LHCN-M2 (cell line): ENCODE measurements at places on chromosomes 12 and 14. TPM values are rescaled to one million over a fixed set of nuclear protein-coding genes. Genes with fewer than 3 reads are reported as not detected.

The TOMM20L gene
- total RNA-seq = not detected in 2 replicates

The OR10A7 gene
- not detected in 2 replicates for total RNA-seq

The B3GNT4 gene
- 0.06 TPM in 1 of 2 replicates, not detected in the other for total RNA-seq

- DNase-seq = peak; percentile 99
These were observed 48.2 kb upstream of the ATP2B1 start for GRCh38 chr12:89756585-89757398.

The LGMN gene
- 3.3 and 3.8 TPM in 2 replicates for total RNA-seq

DNA sequence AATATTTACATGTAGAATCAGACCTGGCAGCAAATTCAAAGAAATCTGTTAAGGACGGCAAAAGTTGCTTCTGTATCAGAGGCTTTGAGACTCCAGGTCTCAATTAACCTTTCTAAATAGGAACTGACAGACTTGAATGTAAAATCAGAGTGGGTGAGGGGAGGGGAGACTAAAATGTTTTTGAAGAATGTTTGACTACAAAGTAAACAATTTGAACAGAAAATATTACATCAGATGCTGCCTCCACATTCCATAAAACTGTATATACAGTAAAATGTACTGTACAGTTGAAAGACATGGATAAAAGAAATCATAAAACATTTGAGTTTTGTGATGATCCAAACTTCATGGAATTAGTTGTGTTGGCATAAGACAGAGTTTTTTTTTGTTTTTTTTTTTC lies 49.5 kb upstream of the POC1B start:
- no peak for DNase-seq

GRCh38 chr12:54419088-54419887 lies at the start of gene ITGA5:
ITGA5 (minus strand) TSS chr12:54419266; CDS start chr12:54419198, 68 bp downstream.
- peak; percentile 77 for DNase-seq

The FAM222A gene
- total RNA-seq = 1.2 and 1.7 TPM in 2 replicates

GRCh38 chr12:59298296-59298695 lies 297.5 kb upstream of the SLC16A7 start:
- DNase-seq = no peak

DNA sequence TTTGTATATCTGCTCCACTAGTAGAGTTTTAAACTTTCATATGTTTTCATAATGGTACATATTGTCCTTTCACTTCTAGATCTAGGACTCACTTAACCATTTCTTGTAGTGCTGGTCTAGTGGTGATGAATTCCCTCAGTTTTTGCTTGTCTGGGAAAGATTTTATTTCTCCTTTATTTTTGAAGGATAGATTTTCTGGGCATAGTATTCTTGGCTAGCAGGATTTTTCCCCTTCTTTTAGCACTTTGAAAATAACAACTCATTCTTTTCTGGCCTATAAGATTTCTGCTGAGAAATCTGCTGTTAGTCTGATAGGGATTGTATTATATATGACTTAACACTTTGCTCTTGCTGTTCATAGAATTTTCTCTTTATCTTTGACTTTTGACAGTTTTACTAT lies 69.3 kb downstream of the CAND1 start:
- DNase-seq = no peak

- no peak for DNase-seq
These were observed 26.9 kb downstream of the DAAM1 start for GRCh38 chr14:59215322-59215721.

The USP5 gene
- total RNA-seq = 119 and 127 TPM in 2 replicates

DNA sequence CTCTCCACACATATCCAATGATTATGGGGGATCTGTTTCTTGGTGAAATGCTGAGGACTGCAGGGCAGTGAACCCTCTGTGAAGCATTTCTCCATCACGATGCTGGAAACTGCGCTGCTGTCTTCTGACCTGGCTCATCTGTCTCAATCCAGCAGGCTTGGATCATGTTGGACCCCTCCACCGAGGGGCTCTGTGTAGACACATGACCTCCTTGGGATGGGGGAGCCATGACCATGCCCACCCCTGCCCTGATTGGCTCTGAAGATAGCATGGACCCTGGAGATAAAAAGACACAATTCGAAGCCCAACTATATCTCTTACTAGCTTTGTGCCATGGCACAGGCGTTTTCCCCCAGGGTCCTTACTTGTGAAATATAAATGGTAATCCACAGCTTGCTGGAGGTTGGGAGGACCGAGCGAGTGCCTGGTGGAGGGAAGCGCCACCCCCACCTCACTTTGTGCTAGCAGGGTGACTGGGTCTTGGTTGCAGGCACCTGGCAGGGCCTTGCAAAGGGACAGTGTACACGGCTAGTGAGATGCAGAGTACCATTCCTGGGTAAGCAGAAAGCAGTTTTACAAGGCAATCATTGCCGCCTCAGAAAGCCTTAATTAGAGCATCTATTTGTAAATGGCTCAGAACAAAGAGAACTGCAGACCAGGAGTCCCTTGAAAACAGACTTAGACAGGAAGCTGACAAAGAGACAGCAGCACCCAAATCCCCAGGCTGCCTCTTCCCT lies 2.4 kb upstream of the KRT83 start:
- DNase-seq = no peak

The CPM gene
- total RNA-seq = 13.3 and 20.5 TPM in 2 replicates

GRCh38 chr14:87754520-87755223 lies 238.3 kb downstream of the GALC start:
- DNase-seq = no peak

- DNase-seq = no peak
These were observed 678.5 kb upstream of the TBX3 start for GRCh38 chr12:115362339-115362976.

DNA sequence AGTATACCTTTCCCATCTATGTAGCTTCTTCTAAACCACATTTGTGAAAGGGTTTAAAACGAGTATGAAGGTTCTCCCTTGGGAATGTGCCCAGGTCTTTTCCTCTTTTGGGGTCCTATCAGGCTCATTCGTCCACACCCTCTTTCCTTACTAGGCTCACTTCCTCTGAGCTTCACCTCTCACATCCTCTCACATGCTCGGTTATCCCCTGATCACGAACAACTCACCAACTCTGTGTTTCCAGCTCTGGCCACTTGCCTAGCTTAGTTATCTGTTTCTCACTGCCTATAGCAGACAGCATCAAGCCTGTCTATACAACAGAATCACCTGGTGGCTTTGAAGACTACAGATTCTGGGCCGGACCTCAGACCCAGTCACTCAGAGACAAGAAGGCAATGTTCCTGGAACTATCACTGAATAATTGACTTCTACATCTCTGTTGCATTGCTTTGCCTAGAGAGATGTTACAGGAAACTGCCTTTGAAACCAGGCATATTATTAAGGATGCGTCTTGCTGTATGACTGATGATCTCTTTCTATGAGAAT lies 158.2 kb downstream of the FOXN3 start:
- no peak for DNase-seq

DNA sequence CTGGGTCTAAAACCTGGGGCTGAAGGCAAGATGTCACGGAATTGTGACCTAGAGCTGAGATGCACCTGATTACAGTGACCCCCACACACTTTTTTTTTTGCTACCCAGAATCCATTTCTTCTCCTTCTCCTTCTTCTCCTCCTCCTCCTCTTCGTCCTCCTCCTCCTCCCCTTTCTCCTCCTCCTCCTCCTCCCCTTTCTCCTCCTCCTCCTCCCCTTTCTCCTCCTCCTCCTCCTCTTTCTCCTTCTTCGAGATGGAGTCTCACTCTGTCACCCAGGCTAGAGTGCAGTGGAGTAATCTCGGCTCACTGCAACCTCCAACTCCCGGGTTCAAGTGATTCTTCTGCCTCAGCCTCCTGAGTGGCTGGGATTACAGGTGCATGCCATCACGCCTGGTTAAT lies 19.4 kb upstream of the FLVCR2 start:
- DNase-seq = no peak

DNA sequence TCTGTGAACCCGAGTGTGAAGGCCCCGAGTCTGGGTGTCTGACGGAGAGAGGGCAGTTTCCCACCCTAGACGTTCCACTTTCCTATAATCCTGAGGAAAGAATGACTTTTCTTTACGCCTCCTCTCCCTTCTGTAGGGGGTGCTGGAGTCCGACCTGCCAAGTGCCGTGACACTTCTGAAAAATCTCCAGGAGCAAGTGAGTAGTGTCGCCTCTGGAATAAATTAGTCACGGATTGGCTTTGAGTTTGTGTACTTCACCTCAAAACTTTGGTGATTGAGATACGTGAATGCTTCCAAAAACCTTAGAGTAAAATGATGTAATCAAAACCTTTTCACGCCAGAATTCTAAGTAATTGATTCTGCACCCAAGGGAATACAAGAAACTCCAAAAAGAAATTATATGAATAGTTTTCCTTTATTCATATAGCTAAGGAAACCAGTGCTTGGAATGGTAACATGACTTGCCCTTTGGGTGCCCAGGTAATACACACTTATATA lies 452 bp downstream of the NGDN start:
- DNase-seq = no peak

DNA sequence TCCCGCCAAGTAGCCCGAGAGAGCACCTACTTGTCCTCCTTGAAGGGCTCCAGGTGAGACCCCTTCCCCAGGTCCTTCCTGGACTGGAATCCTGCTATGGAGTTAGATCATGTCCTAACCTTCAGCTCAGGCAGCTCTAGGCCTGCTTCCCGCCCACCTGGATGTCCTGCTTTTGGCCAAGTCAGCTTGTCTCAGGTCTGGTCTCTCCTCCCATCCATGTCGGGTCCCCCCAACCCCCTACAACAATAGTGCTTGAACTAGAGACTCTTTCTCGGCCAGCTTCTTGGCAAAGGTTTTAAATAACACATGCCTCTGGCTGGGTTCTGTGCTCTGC lies 3.6 kb downstream of the NAB2 start:
- no peak for DNase-seq

The NKX2-1 gene
- not detected in 2 replicates for total RNA-seq

GRCh38 chr12:1936406-1937320 lies 18.2 kb upstream of the CACNA2D4 start:
- DNase-seq = peak; percentile 91

The TGM1 gene
- total RNA-seq = 0.38 and 2.5 TPM in 2 replicates

DNA sequence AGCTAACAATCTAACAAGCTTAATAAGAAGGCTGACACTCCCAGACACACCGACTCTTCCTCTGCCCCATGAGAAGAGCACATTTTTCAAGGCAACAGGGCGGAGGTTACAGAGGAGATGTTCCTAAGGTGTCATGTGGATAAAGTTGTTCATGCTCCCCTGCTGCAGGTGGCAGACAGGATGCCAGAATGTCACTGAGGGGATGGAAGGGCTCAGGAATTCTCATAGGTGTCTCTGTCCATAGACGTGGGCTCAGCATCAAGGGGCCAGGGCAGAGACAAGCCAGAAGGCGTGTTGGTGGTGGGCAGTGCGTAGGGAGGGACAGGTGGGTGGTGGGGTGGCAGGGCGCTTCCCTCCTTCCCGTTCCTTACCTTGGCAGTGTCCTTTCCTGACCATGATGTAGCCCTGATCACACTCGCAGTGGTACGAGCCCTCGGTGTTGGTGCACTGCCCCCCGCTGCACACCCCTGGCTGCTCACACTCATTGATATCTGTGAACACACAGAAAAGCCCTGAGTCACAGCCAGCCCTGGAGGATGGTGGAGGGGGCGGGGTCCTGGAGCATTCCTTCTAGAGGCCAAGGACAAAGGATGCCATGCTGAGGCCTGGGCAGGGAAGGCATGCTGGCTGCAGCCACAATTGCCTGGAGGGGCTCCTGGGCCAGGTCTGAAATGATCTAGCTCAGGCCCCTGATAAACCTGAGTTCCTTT lies 23.0 kb downstream of the ISCA2 start:
- no peak for DNase-seq

DNA sequence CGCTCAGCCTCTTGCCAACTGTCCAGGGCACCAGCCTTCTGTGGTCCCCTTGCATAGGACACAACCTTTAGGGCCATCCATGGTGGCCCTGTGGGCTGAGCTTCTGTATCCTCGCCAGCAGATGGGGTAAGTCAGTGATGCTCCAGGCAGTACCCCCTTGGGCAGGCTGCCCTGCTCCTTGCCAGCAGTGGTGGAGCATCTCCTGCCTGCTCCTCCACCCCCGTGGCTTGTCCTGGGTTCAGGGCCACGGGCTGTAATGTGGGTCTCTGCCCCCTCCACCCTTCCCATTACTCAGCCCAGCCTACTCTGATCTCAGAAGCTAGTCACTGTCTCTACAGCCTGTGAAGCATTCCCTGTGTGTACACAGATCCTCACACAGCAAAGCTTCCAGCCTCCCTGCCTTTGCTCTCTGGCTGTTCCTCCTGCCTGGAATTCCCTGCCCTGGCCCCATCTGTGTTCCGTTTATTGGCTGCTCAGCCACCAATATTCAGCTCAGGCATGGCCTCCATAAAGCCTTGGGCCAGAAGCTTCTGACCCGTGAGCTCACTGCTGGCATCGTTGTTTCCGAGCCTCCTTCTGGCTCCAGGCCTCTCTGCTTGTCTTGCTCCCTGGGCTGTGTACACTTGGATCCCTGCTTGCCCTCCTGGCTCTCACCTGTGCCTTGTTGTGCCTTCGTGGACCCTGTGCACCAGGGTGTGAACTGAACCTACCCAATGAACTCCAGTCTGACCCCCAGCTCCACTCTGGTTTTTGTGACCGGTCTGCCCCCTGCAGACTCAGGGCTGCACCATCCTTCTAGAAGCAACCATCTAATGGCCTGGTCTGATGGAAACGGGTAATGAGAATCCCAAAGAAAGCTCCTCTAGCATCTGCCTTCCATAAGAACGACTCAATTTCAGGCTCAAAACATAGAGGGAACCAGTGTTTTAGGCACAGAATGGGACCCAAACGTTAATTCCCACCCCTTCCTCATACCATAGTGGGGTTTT lies 177.0 kb upstream of the PRMT8 start:
- peak; percentile 31 for DNase-seq

DNA sequence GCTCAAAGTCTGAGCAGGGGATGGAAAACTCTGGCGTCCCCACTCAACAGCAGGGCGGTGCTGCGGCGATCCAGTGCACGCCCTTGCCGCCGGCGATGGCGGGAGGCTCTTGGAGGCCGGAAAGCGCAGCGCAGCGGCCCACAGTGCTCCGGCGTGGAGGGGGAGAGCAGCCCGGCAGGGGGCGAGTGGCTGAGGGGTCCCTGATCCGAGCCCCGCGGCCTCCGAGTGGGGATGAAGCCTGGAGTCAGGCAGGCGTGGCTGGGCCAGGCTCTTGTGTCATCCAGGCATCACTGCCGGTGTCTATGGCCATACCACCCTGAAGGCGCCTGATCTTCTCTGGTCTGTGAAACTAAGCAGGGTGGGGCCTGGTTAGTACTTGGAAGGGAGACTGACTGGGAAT lies 183.1 kb downstream of the ALG10 start:
- no peak for DNase-seq

The RAN gene
- total RNA-seq = 568 and 600 TPM in 2 replicates

- DNase-seq = no peak
These were observed 22.1 kb downstream of the PSMC1 start for GRCh38 chr14:90278199-90279175.

GRCh38 chr14:93121030-93121834 lies 5.5 kb upstream of the ITPK1 start:
- no peak for DNase-seq

DNA sequence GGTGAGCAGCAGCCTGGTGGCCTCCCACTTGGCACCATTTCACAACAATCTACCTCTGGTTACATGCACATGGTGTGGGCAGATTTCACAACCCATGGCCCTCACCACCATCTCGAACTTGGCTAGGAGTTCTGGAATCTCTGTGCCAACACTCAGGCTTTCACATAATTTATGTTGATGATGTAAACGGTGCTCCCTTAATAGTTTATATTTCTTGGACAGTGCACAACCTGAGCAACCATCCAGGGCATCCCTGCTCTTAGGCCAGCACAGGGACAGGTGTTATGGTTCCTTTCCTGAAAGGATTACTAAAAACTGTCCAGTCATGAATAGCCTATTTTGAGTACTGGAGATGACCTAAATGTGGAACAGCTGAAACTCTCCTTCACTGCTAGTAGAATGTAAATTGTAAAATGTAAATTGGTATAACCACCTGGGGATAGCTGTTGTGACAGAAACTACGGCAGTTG lies 28.6 kb downstream of the ABCB9 start:
- peak; percentile 14 for DNase-seq
